Nephron progenitor cell (in vitro differentiated cells): ENCODE measurements at places on chromosomes 6 and 20.

GRCh38 chr6:125658136-125658535, 91.3 kb upstream of the HEY2 start:
- DNase-seq, result no peak

GRCh38 chr6:142802124-142802523, 142.9 kb downstream of the HIVEP2 start:
- no peak for DNase-seq

GRCh38 chr6:170221052-170221752, 69.7 kb downstream of the DLL1 start:
- no peak for DNase-seq

- no peak for DNase-seq
These were observed 390.5 kb downstream of the QKI start for GRCh38 chr6:163804991-163805390.

GRCh38 chr6:35503534-35503933, 6.7 kb upstream of the TEAD3 start:
- no peak for DNase-seq

DNA sequence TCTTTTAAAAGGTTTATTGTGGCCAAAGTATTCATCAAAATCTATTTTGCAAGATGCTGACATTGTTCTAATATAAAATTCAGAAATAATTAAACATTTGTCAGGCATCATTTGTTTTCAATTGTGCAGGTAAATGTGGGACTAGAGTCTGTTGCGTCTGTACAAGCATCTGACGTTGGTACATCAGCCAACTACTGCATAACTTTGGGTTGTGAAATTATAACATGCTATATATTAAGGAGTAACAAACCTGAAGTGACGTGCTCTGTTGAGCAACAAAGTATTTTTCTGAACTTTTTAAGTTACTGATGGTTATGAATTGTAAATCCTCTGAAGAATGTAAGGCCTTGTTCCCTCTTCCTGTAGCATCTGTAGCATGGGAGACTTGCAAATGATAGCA, 66.0 kb downstream of the RNF182 start:
- no peak for DNase-seq

DNA sequence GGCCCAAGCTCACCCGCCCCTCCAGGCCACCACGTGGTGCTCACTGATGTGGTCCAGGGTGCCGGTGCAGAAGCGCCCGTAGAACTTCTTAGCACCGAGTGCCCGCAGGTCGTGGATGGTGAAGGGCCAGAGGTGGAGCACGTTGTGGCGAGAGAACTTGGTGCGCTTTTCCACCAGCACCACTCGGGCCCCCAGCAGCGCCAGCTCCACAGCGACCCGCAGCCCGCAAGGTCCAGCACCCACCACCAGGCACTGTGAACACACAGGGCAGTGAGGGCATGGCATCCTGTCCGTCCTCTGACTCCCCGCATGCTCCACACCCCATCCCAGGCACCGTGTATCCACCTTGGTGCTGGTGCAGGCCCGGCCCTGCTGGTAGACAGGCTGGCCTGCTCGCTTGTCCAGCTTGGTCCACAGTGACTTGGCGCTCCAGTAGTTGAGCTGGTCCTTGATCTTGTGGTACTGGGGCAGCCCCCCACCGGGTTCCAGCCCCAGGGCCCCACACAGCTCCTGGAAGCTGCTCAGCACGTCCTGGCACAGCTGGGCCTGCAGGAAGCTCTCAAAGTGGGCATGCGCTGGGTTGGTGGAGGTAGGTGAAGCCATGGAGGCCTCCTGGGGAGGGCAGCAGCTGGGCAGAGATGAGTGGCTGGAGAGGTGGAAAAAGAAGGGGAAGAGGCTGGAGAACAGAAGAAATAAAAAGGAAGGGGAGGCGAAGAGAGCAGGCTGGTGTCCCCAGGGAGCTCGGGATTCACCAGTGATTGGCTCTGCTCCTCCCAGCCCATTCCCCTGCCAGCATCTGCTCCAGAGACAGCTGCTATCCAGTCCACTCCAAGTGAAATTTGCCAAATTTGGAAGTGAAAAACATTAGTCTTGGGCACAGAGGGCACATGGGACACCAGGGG, 1.7 kb downstream of the MICAL1 start:
- peak; percentile 25 for DNase-seq

- DNase-seq, result no peak
These were observed 455.1 kb downstream of the CDC5L start for GRCh38 chr6:44842616-44843015.

DNA sequence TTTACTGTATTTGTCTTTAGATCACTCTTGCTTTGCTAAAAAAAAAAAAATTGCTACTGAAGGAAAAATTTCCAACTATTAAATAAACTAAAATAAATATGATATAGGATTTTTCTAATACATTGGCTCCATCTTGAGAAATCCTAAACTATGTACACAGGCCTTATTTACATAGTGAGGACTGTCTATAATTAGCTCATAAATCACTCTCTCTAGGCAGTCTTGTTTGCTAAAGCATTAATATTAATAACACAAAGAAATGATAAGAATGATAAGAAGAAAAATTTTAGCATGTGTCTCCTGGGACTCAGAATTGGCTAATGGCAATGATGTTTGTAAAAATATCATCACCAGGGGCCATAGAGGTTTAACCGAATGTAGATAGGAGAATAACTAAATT, 13.3 kb upstream of the CRYBG1 start:
- no peak for DNase-seq

DNA sequence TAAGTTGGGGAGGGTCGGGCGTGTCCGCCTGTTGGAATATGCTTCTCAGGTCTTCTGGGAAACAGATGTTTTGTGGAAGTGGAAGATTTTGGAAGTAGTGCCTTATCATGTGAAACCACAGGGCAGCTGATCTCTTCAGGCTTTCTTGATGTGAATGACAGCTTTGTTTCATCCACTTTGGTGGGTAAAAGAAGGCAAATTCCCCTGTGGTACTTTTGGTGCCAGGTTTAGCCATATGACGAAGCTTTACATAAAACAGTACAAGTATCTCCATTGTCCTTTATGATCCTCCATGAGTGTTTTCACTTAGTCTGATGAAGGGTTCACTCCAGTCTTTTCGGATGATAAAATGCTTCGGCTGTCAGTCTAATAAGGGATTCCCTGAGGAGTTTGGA, 4.6 kb downstream of the IRF4 start:
- no peak for DNase-seq

DNA sequence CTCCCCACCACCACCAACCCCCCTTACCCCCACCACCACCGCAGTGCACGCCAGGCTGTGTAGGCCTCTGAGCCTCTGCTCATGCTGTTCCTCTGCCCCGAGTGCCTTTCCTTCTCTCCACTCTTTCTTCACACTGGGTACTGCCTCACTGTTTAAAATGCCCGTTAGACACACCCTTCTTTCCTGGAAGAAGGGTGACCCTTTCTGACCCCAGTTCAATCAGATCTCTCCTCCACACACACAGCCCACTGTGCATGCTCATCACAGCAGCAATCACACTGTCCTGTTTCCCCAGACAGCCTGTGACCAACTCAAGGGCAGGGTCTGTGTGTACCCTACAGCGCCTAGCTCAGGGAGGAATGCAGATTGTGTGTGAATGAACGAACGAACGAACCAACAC, 10.0 kb downstream of the TMEM74B start:
- no peak for DNase-seq

GRCh38 chr6:135008072-135008940, 46.3 kb downstream of the HBS1L start:
- DNase-seq, result no peak

- no peak for DNase-seq
These were observed 96.2 kb downstream of the RTN4IP1 start for GRCh38 chr6:106533054-106533453.

- DNase-seq, result no peak
These were observed 297.8 kb upstream of the BMP2 start for GRCh38 chr20:6469695-6470094.

- DNase-seq, result no peak
These were observed 10.4 kb upstream of the SNPH start for GRCh38 chr20:1255675-1256074.

- no peak for DNase-seq
These were observed 26.6 kb downstream of the PPP1R16B start for GRCh38 chr20:38831995-38832620.

DNA sequence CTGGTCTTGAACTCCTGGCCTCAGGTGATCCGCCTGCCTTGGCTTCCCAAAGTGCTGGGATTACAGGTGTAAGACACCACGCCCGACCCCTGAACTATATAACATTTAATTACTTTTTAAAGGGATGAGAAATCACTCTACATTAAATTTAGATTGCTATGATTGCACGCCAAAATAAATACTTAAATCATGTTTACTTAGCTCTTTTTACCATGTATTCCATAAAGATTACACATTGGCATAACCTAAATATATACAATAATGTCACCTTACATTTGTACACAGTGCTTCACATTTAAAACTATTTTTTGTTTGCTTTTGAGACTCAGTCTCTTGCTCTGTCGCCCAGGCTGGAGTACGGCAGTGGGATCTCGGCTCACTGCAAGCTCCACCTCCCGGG, 86.4 kb downstream of the IRAK1BP1 start:
- DNase-seq, result no peak

DNA sequence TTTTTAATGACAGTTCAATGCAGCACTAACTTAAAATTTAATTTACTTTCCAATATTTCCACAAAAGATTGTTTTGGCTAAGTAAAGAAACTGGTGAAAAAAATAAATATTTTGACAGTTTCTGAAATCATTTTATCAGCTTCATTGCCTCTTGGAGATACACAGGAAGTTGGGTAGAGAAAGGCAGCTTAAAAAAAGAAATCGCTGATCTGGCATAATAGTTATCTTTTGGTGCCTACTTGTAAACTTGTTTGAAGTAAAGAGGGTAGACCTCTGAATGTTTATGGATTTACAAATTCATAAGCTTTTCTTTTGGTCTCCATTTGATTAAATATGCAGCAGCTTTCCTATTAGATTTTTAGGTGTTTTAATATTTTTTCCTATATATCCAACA, 103.4 kb downstream of the RTN4IP1 start:
- no peak for DNase-seq

GRCh38 chr6:14743144-14743473, 502.8 kb upstream of the JARID2 start:
- no peak for DNase-seq

DNA sequence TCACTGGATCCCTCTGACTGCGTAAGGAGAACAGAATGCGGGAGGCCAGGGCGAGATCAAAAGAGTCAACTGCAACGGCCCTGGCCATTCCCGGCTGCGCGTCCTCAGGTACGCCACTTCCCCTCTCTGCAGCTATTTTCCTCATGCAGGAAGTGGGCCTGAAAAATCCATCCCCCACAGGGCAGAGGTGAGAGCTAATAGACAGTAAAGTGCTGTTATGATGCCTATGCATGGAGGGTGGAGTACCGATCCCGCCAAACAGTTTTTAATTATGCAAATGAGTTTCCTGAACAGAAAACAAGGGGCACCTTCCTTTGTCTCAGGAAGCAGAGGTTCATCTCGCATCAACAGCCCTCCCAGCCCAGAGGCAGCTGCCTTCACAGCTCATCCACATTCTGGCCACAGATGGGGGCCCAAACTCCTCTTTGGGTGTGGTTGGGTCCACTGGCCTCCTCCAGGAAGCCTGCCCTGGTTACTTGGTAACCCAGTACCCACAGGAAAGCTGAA, 9.3 kb downstream of the PREX1 start:
- no peak for DNase-seq

DNA sequence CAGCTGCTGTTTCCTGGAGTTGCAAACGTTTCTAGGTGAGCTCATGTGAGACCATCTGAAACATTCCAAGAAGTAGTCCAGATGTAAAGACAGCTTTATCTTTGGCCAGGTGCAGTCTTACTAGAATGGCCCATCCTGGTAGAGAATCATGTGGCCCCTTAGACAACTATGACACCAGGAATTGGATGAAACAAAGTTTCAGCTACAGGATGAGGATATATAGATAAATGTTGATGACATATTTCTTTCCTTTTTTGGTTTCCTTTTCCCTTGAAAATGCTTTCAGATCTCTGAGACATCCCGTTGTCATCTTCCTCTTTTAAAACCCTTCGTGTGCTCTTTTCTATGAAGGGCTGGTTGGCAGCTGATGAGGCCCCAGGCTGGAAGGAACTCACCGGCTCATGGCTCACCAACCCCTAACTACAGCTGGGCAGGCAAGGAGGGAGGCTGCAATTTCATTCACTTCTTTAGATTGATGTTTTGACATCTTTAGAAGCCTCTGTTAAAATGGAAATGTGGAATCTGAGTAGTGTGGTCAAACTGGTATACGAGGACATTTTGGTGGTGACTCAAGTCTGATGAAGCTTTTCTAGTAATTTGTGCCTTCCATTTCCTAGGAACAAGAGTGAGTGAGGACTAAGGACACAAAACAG, 167.9 kb upstream of the TNFAIP3 start:
- DNase-seq, result no peak

- DNase-seq, result no peak
These were observed 317.0 kb downstream of the ZFAND3 start for GRCh38 chr6:38136547-38136946.

DNA sequence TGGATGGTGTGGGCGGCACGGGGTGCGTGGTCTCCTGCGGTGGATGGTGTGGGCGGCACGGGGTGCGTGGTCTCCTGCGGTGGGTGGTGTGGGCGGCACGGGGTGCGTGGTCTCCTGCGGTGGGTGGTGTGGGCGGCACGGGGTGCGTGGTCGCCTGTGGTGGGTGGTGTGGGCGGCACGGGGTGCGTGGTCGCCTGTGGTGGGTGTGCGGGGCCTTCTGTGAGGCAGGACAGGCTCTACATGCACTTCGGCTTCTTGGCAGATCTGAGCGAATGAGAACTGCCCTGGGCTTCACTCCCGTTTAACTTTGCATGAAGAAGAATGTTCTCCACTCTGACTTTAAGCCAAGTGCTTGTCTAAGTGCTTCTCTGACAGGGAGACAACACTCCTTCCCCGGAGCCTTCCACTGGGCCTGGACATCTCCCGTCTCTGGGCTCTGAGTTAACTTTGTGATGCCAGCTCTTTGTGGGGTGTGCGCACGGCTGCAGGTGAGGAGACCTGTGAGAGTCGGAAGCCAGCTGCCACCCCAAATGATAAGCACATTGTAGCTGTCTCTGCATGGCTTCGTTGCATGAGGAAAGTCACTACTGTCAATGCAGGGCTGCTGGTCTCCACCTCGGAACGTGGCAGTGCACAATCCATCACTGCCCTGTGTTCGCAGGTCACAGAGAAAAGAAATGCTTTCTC, 244.8 kb downstream of the DLL1 start:
- no peak for DNase-seq

DNA sequence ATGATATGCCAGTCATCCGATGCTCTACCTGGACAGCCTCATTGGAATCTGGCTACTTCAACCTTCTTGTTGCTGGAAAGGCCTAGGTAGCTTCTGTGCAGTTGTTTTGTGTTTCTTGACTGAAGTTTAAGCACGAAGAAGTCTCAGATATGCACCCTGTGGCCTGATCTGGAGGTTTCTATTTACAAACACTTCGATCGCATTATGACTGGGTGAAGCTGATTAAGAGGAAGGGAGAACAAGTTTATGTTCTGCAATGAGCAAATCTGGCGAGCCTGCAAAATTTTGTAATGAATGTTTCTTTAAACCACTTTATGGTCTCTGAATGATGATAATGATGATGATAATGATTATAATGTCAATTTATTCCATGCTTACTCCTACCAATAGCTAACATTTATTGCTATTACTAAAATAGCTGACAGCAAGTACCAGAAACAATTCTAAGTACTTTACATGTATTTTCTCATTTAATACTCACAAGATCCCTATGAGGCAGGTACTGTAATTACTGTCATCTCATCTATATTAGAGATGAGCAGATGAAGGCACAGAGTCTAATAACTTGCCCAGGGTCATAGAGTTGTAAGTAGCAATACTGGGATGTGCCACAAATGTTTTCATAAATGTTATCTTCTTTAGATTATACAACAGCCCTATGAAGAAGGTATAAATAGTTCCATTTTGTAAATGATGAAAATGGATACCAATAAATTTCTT, 126.1 kb upstream of the UST start:
- no peak for DNase-seq

- DNase-seq, result no peak
These were observed 9.6 kb downstream of the ABHD12 start for GRCh38 chr20:25380945-25381614.
